ENCODE measurements at places on chromosomes 16 and 17.

- DNase-seq, result no peak
Observed at GRCh38 chr16:81645266-81645694, 133.8 kb upstream of the PLCG2 start.

GRCh38 chr16:22188595-22189442 is 17.3 kb upstream of the EEF2K start:
- DNase-seq, result peak; percentile 85

DNA sequence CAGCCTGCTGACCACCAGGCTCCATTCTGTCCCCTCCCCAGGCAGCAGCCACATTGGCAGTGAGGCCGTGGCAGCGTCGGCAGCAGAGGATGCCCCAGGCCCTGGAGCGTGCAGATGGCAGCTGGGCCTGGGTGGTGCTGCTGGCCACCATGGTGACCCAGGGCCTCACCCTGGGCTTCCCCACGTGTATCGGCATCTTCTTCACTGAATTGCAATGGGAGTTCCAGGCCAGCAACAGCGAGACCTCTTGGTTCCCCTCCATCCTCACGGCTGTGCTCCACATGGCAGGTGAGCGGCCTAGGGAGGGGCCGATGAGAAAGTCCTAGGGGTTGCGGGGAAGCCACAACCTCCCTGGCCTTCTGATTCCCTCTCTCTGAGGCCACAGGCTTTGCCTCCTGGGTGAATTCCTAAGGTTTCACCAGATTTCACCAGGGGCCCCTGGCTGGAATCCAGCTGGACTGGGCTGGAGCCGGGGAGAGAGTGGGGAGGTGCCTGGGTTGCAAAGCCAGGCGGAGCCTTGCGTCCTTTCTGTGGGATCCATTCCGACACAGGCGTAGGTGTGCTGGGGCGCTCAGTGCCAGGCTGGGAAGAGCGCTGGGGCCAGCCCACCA is 5.9 kb downstream of the SLC16A5 start:
- DNase-seq, result no peak

DNA sequence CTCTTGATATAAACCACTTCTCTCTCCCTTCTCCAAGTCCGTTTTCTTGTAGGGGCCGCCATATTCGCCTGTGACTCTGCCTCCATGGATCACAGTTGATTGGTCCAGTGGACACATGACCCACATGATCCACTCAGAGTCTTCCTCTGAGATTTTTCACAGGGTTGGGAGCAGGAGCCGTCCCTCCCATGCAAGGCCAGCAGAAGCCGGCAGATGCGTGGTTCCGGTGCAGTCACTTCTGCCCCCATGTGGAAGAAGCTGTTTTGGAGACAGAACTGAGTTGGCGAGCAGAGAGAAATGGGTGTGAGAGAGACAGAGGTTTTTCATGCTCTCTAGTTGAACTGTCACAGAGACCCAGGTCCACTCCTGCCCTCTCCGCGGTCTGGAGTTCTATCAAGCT is 83.3 kb downstream of the C16orf95 start:
- no peak for DNase-seq

GRCh38 chr17:37740915-37741314 is 3.9 kb downstream of the HNF1B start:
- no peak for DNase-seq

GRCh38 chr16:53805113-53805512 is 101.2 kb downstream of the FTO start:
- peak; percentile 58 for DNase-seq

DNA sequence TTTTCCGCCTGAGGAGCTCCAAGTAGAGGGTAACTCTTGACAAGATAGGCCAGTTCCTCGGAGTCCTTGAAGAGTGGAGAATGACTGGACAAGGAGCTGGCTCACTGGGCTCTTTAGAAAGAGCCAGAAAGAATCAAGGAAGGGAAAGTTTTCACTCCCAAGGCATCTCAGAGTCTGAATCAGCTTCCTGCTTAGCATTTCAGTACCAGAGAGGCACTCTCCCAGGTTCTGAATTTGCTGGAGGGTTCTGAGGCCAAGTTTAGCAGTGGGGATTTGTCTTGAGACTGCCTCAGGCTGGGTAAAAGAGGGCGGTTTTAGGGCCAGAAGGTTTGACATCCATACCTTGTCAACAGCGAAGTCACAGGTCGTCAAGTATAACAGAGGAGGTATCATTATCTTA is 25.5 kb downstream of the GP2 start:
- DNase-seq, result no peak

DNA sequence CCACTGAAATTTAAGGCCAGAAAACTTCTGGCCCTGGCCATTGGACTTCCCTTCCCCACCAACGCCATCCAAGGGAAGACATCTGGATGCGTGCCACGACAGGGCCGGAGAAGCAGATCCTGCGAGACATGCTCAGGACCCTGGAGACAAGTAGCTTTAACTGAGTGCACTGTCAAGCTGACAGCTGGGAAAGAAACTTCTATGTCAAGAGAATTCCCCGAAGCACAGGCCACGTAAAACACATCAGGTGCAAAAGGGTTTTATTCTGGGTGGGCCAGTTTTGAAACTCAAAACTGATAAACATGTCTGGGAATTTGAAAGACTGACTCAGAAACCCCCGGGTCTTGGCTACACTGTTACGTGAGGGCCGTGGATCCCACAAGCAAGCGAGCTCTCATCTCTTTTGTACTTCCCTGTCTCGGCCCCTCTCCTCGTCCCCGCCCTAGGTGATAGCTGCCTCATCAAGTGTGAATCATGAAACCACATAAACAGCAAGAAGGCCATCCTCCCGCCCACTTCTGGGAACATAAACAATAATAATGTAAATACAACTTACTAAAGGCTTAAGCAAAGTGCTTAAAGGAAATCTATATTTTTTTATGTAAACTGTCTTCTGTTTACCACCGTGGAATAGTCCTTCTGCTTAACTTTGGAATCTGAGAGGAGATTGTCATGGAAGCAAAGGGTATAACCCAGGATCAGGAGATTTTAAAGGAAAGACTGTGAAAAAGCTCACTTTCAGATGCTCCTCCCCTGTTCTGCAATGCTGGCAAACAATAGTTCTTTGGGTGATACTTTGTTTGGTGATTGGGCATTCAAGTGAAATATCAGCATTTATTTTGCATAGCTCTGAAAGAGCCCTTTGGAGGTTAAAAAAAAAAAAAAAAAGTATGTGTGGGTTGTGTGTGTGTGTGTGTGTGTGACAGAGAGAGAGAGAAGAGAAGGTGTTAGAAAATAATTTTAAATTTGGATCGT is 406.0 kb upstream of the MAF start:
- DNase-seq, result no peak

DNA sequence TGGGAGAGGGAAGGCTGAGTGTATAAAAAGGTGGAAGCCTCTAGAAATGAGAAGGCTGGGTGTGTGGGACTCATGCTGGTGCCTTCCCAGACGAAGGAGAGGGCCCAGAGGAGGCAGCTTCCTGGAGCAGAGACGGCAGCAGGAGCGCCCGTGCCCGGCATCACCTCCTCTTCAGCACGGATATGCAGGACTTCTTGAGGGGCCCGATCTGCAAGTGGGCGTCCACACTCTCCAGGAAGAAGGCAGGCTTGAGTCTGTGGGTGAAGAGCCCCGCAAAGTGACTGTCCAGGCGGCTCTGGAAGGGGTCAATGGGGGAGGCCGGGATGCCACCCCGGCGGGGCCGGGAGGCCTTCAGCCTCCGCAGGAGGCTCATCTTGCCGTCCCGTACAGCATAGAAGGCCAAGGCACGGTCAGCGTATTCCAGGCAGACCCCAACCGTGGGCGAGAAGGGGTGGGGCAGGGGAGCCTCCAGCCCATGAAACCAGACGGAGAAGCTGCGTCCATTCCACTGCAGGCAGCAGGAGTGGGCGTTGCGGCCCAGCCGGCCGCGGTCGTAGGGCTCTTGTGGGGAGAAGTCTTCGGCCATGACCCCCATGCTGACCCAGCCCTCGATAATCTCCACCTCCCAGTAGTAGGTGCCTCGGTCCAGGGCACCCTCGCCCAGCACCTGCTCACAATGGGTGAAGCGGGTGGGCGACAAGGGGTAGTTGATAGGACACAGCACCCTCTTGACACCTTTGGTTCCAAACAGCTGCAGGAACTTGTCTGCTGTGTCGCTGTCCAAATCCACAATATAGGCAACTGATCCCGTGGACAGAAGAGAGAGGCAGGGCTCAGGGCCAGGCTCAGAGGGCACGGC is 3.8 kb downstream of the TRIM47 start:
- DNase-seq, result no peak

- DNase-seq, result no peak
Observed at GRCh38 chr17:68277807-68278206, 13.1 kb downstream of the SLC16A6 start.

DNA sequence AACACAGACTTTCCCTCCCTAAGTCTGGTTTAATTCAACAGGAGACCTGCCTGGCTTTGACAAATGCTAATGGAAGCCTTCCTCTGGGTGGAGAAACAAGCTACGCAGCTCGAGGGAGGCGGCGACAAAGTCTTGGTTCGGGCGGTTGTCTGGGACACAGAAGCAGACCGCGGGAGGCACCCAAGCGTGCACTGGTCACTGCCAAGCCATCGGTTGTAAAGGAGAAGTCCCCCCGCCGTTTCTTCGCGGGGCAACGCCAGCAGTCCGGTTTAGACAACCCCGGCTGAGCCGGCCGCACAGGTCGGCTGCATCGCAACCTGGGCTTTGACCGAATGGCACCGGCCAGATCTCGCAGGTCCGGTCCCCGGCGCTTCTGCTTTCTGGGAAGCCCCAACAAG is 586 bp downstream of the GLYR1 start:
- peak; percentile 60 for DNase-seq

DNA sequence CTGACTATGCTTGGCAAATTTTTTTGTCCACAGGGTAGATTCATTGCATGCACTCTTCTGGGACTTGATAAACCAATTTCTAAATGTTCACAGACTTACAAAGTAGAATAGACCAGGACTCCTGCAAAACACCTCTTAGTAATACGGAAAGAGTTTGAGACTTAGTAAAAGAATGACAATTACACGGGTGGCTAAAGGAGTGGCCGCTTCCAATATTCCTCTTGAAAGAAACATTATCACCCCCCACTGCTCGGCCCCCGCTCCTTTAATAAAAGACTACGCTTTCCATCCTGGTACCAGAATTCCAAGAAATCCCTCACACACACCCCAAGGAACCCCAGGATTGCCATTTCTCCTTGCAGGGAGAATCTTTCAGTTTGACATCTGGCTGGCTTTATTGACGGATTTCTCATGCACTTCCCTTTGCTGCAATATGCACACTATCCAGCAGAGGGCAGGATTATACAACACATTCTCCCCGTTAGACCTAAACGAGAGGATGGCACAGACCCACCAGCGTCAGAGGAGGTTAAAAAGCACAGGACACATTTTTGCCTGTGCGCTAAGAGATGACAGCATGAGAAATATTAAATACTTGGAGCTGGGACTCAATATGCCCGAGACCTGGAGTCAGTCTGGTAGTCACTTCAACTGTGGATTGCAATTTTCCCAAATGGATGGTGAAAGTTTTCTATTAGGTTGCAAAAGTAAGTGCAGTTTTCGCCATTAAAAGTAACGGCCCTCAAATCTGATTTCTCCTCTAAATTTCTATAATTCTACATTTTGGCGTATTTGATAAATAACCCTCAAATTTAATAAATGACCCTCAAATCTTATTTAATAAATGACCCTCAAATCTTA is 46.6 kb upstream of the NUDT7 start:
- peak; percentile 77 for DNase-seq

- DNase-seq, result no peak
Observed at GRCh38 chr16:81621496-81621895, 157.6 kb upstream of the PLCG2 start.

DNA sequence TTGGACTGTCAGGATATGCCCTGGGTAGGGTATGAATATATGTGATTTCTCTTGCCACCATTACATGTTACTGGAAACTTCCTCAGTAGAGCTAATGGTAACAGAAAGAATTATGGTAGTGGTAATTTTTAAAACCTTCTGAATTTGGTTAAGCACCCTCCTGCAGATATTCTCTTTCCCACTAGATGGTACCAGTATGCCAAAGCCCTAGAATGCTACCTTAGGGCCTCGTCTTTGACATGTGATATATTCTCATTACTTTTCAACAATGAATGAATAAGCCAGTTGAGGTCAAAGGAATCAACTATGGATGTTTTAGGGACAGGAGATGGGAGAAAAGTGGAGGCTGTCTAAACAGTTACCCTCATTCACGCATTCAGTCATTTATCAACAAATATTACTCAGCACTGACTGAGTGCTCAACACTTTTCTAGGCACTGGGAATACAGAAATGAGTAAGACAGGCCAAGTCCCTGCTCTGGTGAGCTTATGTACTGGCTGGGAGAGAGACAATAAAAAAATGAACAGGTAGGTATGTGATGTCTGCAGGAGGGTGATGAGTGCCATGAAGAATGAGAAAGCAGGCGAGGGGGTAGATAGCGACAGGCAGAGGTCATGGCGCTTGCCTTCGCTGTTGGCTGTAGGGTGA is 14.7 kb downstream of the CDH13 start:
- DNase-seq, result no peak

DNA sequence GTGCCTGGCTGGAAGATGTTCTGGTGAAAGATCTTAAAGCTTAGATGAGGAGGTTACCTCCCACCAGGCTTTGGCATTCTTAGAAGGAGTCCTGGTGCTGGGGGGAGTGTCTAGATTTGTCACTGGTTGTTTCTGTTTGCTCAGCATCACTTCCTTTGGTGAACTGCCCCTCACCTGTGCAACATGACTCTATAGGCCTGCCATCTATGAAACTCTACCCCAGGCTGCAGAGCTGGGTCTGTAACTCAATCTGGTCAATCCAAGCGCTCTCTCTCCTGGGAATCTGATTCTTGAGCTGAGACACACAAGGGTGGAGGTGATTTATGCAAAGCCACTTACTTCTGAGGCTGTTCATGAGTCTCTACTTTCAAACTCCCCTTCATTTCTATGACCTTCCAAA is 399.4 kb downstream of the NPIPA7 start:
- no peak for DNase-seq

All from hematopoietic multipotent progenitor cell treated with erythropoietin and hydrocortisone succinate and interleukin-3 and kit ligand, for 8 days (in vitro differentiated cells).